ENCODE measurements at places on chromosomes 7 and 10.
A peak's percentile ranks its signal among the peaks of the same experiment; 100 is the strongest.

DNA sequence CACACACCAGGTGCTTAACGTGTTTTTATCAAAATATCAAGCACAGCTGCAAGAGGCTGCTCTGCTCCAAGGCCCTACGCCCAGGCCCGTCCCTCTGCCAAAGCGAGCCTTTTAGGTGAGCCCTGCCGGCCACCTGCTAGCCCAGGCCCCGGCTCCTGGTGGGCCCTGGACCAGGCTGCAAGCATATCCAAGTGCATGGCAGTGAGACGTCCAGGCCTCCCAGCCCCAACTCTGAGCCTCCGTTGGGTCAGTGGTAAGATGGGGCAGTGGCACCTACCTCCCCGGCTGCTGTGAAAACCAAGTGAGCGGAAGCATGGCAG lies 136.2 kb downstream of the LHPP start:
- no peak for DNase-seq

GRCh38 chr10:63664341-63664885 lies 143.2 kb downstream of the REEP3 start:
- no peak for DNase-seq

- peak; percentile 83 for DNase-seq
Observed at GRCh38 chr10:45008524-45009161, 7.9 kb downstream of the ZNF22 start.

GRCh38 chr10:121597504-121598262 lies 561 bp downstream of the FGFR2 start:
- DNase-seq, result peak; percentile 22

DNA sequence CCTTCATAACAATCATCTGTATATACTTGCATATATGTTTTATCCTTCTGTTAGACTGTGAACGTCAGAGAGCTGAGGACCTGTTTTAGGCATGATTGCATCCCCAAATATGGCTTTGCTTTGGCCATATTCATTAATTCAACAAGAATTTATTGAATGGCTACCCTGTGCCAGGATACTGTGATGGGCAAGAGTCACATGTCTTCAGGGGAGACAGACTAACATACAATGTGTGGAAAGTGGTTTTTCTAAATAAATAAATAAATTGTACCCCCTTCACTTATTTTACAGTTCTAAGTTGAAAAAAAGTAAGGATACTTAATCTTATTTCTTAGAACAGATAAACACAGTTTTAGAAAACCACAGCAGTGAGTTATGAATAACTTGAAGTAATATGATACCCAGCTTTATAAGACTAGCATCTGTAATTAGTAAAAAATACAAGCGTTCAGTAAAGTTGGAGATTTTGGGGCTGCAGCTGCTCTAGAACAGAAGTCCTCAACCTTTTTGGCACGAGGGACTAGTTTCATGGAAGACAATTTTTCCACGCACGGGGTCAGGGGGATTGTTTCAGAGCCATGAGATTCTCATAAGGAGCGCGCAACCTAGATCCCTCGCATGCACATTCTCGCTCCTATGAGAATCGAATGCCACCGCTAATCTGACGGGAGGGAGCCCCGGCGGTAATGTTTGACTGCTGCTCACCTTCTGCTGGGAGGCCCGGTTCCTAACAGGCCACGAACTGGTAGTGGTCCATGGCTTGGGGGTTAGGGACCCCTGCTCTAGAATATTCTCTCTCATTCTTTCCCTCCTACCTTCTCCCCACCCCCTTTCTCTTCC lies 89.4 kb upstream of the MTPN start:
- DNase-seq, result no peak

DNA sequence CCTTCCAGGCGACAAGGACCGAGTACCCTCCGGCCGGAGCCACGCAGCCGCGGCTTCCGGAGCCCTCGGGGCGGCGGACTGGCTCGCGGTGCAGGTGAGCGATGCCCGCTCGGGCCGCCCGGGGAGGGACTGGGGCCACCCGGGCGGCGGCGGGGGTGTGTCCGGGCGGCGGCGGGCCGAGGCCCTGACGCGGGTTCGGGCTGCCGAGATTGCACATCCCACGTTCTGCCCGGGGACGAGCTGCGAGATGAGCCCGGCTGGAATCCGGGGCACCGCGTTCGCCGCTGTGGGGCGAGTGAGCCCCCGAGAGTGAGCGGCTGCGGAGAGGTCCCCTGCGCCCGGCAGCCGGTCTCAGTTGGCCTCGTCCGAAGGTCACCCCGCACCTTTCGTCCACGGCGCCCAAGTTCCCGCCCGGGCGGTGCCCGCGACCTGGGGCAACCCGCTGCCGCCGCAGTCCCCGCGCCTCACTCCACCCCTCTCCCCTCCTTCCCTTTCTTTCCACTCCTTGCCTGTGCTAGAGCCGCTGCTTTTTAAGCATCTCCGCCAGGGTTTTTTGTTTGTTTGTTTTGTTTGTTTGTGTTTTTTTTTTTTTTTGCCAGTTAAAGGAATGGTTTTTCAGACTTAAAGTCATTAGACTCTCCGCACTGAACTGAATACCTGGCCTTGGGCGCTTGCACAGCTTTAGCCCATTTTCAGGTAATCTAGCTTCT lies 515 bp downstream of the RALA start:
- DNase-seq, result no peak

- DNase-seq, result no peak
Observed at GRCh38 chr7:33632840-33633525, 272.4 kb upstream of the BMPER start.

DNA sequence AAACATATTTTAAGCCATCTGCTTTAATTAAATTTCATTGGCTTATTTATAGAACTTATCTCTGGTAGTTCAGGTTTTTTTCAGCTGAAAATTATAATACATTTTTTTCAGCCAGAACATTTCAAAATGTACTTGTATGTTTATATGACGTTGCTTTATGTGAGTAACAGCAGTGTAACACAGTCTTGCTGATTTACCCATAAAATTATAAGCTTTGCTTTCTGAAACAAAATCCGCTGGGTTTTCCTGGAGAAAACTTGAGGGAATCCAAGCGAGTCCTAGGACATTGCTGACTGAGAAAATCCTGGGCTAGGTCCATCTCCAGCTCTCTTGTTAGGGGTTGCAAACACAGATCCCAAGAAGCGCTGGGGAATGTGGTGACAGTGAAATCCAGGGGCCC lies 112.2 kb upstream of the GATA3 start:
- DNase-seq, result no peak

- DNase-seq, result no peak
Observed at GRCh38 chr10:110737886-110738634, 93.9 kb downstream of the RBM20 start.

DNA sequence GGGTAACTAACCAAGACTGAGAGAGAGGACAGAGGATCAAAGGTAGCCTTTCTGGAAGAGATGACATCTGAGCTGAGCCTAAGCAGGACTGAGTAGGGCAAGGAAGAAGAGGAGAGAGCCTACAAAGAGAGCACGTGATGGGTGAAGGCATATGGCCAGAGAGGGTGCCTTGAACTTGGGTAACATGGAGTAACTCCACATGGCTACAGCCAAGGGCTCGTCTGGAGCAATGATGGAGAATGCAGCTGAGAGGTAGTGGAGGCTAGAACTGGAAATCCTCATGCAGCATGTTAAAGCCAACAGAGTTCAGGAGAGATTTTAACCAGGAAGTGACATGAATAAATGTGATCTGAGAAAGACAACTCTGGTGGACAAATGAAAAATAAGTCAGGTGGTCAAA lies 77.8 kb downstream of the LRRC17 start:
- DNase-seq, result no peak

DNA sequence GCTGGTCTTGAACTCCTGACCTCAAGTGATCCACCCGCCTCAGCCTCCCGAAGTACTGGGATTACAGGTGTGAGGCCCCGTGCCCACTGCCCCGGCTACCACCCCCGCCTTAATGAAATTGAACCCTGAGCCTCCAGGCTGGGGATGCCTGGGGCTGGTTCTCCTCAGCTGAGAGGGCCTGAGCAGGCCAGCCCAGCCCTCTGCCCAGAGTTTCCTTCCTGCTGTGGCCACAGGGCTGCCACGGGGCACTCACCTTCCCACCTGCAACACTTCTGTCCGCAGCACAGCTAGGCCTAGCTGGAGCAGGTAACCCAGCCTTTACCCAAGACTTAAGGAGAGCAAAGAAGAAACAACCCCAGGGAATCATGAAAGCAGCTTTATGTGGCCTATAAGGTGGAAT lies 78.1 kb upstream of the ANLN start:
- DNase-seq, result no peak

- DNase-seq, result peak; percentile 29
Observed at GRCh38 chr10:49081547-49082275, 33.6 kb downstream of the VSTM4 start.

DNA sequence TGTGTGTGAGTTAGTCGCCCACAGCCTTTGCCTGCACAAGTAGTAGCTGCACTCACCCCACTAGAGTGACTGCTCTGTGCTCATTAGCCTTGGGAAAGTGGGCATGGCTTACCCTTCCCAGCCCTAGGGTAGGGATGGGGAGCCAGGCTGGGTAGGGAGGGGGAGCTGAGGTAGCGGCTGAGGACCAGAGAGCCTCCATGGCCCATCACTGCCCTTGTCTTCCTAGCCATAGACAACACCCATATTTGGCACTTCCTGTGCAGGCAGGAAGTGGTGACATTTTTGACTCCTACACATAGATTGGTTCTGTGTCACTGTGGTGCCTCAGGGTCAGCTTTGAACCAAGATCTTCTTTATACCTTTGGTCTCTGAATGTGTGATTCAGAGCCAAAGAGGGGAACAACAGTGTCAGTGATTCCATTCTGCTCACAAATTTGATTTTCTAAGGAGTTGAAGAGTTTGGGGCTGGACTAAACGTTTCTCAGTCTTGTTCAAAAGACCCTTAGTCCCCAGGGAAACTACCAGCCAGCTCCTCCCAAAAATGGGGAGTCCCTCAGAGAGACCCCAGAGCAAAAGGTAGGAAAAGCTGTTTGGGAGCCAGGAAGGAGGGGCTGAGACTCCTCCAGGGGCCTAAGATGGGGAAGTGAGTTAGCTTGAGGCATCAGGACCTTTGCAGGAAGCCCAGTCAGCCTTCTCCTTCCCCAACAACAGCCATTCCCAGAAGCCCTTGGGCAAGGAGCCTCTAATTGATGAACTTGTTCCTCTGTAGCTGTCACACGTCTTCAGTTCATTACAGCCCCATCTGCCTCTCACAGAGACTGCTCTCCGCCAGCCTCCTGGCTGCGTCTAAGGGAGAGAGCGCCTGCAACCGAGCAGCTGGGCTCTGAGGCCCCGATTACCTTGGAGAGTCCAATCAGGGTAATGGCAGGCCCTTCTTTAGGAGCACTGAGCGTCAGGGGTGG lies 135.0 kb downstream of the CDH23 start:
- DNase-seq, result no peak

GRCh38 chr7:145016068-145016467 lies 180.2 kb upstream of the TPK1 start:
- no peak for DNase-seq

- DNase-seq, result no peak
Observed at GRCh38 chr7:105769901-105770628, 106.3 kb downstream of the ATXN7L1 start.

DNA sequence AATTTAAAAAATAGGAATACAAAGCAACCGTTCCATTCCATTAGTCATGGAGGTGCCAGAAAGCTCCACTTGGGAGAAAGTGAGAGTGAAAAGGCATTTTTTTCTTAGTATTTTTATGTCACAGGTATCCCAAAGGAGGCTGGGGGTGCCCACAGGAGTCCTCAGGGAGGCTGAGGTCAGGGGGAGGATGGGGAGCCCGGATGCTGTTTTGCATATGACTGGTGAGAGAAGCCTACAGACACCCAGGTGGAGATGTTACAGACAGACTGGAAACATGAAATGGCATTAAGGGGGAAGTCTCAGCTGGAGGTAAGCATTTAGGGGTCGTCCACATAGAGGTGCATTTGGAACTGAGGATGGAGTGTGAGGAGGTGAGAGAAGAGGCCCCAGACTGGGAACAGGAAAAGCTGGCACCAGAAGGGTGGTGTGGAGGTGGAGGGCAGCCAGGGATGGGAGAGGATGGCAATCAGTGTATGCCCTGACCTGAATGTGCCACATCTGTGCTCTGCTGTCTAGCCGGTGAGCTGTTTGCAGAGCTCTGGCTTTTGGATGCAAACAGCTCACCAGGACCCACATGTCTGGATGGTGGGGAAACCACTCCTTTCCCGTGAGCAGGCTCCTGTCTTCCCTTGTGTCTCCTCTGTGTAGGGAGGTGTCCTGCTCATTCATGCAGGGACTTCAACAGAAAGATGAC lies 101.1 kb downstream of the RAMP3 start:
- no peak for DNase-seq

DNA sequence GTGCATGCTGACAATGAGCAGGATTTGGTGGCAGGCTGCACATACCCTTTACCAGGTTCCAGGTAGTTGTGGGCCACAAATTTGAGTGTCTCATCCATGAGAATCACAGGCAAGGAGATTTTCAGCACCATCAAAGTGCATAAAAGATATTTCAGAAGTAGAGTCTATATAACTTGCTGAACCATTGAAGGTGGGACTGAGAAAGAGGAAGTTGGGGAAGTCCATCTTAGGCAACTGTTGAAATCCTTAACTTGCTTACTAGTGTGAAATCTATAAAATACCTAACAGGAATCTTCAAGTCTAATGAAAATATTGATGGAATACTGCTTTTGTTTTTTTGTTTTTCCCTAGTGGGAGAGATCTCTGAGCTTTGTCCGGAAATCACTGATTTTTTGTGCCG lies 325.1 kb upstream of the PLXDC2 start:
- peak; percentile 52 for DNase-seq

- DNase-seq, result no peak
Observed at GRCh38 chr10:117681104-117681503, 138.6 kb downstream of the EMX2 start.

DNA sequence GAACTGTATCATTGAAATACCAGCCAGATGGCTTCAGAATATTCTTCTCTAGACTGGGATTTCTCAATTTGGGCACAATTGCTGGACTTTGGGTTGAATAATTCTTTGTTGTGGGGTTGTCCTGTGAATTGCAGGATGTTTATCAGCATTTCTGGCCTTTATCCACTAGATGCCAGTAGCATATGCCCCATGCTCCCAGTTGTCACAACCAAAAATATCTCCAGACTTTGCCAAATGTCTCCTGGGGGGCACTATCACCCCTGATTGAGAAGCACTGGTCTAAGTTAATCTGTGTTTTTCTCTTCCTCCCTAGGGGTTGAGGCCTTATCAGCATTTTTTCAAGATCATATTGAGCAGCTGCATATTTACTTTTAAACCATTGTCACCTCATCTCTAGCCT lies 204.9 kb upstream of the SP8 start:
- DNase-seq, result no peak

- no peak for DNase-seq
Observed at GRCh38 chr10:44069573-44069972, 315.3 kb downstream of the CXCL12 start.

- peak; percentile 52 for DNase-seq
Observed at GRCh38 chr7:150340024-150340749, 1.2 kb downstream of the RARRES2 start.

GRCh38 chr10:112799726-112800510 lies 150.1 kb upstream of the TCF7L2 start:
- no peak for DNase-seq

GRCh38 chr7:979151-979550 lies 3.8 kb upstream of the COX19 start:
- DNase-seq, result no peak

DNA sequence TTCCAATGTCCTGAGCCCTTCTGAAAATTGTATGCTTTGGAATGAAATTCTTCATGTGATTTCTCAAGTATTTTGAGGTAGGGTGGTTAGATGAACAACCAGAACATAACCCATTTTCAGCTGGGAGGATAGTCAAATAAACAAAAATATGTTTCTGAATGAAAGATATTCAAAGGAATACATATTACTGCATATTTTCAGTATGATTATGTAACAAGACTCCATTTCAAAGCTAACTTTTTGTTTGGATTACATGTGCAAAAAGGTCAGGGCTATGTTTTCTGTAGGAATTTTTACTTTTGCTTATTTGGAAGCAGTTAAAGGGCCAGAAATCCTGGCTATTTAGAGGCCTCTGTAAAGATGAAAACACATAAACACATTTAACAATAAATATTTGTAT lies 27.7 kb downstream of the CDK6 start:
- no peak for DNase-seq

GRCh38 chr10:27529010-27529783 lies 25.1 kb downstream of the RAB18 start:
- DNase-seq, result no peak

Data from hematopoietic multipotent progenitor cell (in vitro differentiated cells).